ENCODE measurements at places on chromosomes 12 and 14. TPM values are rescaled to one million over a fixed set of nuclear protein-coding genes. Genes with fewer than 3 reads are reported as not detected.

DNA sequence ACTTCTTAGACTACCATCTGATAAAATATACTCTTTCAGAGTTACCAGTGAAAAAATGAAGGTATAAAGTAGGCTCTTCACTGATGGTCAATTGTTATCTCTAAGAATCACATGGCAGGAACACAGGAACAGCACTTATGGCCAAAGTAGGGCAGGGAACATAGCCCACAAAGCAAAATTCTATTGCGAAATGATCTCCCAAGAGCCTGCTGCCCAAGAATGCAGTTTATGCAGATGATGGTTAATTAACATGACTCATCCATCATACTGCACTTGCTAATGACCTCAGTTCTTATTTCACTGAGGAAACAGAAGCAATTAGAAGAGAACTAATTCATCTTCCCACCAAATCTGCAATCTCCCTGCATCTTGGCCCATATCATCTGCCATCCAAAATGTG is 133.8 kb downstream of the SLC2A13 start:
- no peak overlapping the region for H3K27ac ChIP-seq
- no peak overlapping the region for H3K4me3 ChIP-seq
- H3K4me1 ChIP-seq: no peaks in the 10 kb centered on the region
- no peaks in the 10 kb centered on the region for H3K36me3 ChIP-seq
- DNase-seq: no peak

DNA sequence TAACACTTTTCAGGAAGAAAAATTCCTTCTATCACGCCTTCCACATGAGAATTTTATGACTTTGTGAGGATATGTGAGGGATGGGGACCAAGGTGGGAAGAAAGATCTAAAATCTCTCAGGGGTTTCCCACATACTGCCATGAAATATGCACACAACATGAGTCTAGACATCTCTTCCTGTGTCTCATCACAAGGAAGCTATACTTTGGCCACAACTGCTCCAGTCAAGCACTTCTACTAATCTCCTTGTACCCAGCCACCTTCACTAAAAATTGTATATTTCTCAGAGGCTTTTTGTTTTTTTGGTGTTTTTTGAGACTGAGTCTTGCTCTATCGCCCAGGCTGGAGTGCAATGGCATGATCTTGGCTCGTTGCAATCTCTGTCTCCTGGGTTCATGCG is 3.2 kb downstream of the OSBPL8 start:
- H3K27ac ChIP-seq: no peak overlapping the region
- no peaks in the 10 kb centered on the region for H3K4me1 ChIP-seq
- H3K36me3 ChIP-seq: no peaks in the 10 kb centered on the region
- no peak for DNase-seq
- H3K27me3 ChIP-seq: no peaks in the 10 kb centered on the region

DNA sequence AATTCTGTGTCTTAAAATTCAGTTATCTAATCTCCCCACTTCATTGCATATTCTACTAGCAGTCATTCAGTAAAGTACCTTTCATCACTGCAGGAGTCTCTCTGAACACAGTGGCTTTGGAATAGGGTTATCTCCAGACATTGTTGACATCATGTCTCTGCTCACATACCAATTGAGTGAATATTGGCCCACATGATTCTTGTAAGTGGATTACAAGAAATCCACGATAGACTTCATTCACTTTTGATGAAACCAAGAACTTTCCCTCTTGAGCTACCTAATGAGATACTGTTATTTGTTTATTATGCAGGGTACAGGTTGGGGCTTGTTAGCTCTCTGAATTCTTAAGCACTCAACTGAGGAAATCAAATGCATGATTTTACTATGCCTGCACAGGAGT is 284.9 kb downstream of the RAD51B start:
- no peaks in the 10 kb centered on the region for H3K27me3 ChIP-seq
- no peaks in the 10 kb centered on the region for H3K4me1 ChIP-seq
- H3K27ac ChIP-seq: peak overlapping the region; percentile 40
- H3K36me3 ChIP-seq: no peaks in the 10 kb centered on the region
- no peak for DNase-seq

GRCh38 chr12:16359512-16360491 is 12.4 kb downstream of the MGST1 start:
- no peaks in the 10 kb centered on the region for H3K36me3 ChIP-seq
- no peaks in the 10 kb centered on the region for H3K4me1 ChIP-seq
- peak; percentile 77 for DNase-seq
- H3K27ac ChIP-seq: no peak overlapping the region

- H3K36me3 ChIP-seq: no peaks in the 10 kb centered on the region
- H3K4me3 ChIP-seq: no peak overlapping the region
- no peak overlapping the region for H3K27ac ChIP-seq
- peaks cover 9% of the 10 kb centered on the region for H3K4me1 ChIP-seq
- H3K27me3 ChIP-seq: no peaks in the 10 kb centered on the region
- no peak for DNase-seq
These were observed 5.2 kb downstream of the RNASE7 start for GRCh38 chr14:21047378-21047781.

RD3L gene
- total RNA-seq: not detected
